ENCODE measurements at places on chromosomes 6 and 20.

DNA sequence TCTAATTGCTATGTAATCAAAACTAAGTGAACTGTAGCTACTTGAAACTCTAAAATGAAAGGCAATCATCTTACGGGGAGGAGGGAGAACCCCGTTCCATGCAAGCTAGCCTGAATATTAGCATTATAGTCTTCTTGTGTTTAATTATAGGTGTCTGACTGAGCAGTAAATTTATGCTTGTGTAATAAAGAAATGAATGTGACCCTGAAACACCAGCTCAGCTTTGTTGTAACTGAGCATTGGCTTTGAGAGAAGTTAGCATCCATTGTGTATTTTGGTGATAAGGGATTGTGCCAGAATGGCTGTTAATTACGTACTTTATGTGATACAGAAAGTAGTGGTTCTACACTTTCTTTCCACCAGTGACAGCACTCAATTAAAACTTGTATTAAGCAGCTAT is 86.9 kb downstream of the QKI start:
- no peak for DNase-seq

GRCh38 chr6:54579011-54579410 is 267.6 kb upstream of the FAM83B start:
- DNase-seq: no peak

- DNase-seq: no peak
These were observed 89.2 kb upstream of the STMND1 start for GRCh38 chr6:17012421-17013225.

DNA sequence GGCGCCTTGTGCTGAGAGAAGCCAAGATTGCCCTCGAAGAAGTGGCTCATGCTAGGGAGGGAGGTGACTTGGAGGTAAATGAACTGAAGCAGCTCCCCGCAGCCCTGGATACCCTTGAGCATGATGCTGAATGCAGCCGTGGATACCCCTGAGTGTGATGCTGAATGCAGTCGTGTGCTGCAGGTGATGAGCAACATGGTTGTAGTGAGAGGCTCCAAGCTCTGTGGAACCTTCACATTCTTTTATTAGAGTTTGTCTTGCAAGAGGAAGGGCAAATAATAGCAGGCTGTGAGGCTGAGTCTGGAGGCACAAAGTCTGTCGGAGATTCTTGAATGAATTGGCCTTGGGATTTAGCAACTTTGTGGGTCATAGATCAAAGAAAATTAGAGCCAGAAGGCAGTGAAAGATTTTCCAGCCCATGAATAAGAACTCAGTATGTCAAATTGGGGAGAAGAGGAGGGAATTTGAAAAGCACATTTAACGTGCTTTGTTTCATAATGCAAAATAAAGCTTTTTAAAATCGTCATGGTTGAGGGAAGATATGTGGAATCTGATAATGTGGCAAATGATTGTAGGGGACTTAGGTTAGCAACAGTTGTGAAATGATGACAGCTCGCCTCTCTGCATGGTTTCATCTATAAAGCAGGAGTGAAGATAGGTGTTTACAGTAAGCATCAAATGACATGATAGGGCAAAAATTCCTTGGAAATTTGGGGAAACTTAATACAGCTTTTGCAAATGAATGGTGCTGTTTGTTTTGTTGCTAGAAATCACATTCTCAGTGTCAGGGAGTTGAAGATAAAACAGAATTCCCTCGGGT is 120.1 kb upstream of the TIAM2 start:
- DNase-seq: no peak

GRCh38 chr6:18101873-18102272 is 20.6 kb downstream of the NHLRC1 start:
- no peak for DNase-seq

- DNase-seq: no peak
These were observed 54.5 kb upstream of the IPCEF1 start for GRCh38 chr6:154411076-154411475.

DNA sequence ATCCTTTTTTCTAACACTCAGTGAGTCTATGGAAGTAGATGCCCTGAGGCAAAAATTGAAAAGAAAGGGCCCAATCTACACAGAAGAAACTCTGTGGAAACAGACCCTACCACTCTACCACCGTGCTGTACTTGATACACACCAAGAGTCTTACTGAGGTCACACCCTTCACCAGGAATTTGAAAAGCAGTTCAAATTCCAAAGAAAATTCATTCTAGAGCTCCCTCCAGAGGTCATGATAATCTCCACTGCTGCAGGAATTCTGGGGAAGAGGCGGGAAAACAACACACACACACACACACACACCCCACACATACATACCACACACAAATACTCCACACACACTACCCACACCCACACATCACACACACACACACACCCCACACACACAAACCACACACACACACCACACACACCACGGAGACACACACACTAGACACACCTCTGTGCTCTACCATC is 336.8 kb downstream of the HDGFL1 start:
- DNase-seq: no peak

DNA sequence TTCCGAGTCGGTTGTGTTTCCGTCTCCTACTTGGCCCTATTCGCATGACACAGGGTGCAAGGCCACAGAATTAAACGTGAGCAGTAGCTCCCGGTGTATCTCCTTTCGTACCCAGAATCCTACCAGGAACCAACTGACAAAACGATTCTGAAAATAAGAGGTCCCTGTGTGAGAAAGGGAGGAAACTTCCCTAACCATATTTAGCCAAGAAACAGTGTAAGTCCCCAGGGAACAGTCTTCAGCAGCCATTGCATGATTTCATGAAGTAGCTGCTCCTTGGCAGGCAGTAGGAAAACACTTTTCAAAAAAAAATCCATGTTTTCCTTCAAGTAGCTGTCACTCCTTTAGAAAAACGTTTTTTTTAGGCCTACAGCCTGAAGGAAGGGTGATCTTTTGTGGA is 46.9 kb downstream of the PDE10A start:
- no peak for DNase-seq

DNA sequence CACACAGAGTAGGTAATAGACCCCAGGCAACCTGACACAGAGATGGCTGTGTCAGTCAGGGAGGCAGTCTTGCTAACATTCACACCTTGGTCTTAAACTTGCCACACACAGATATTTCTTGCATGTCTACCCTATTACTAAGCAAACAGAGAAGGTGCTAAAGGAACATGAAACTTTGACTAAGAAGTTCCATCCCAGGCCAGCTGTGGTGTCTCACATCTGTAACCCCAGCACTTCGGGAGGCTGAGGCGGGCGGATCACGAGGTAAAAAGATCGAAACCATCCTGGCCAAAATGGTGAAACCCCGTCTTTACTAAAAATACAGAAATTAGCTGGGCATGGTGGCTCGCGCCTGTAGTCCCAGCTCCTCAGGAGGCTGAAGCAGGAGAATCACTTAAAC is 222.4 kb upstream of the JARID2 start:
- DNase-seq: no peak

DNA sequence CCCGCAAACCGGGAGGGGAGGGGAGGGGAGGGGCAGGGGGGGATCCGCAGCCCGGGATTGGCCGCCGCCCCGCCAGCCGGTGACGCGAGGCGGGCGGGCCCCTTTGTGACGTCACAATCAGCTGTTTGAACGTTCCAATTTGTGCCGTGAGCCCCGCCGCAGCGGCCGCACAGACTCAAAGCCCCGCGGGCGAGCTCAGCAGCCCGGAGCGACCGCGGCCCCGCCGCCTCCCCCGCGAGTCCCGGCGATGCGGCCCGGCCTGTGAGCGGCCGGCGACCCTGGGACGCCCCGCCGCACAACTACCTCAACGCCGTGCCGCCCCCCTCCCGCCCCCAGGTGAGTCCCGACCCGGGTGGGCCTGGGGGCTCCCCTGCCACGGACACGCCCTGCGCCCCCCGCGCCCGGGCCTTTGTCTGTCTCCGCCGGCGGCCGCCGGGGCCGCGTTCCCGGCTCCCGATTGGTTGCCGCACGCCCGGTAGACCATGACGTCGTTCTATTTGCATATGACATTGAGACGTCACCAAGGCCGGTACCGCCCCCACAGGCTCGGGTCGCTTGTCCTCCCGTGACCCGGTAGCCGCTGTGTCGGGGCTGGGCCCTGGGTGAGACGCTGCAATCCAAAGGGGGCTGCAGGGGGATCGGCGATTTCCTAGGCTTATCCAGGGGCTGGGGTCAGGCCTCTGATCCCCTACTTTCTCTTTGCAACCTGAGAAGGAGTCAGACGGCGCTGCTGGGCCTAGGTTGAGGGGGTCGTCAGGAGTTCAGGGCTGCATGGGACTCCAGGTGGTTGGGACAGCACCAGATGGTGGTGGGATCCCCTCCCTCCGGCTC is at the start of gene TP53INP2:
Gene TP53INP2, plus strand, starts transcription at position 168 of the 831 bp plus-strand sequence. CDS start 4,396 bp downstream, outside the sequence.
- DNase-seq: peak; percentile 95

GRCh38 chr6:119076173-119076572 is 2.3 kb downstream of the FAM184A start:
- DNase-seq: no peak

- DNase-seq: no peak
These were observed 20.7 kb downstream of the FAM50B start for GRCh38 chr6:3869632-3870527.

Data from BE2C (cell line).